ENCODE measurements at places on chromosomes 1 and 21.
A peak's percentile ranks its signal among the peaks of the same experiment; 100 is the strongest.

GRCh38 chr1:212718499-212718898 is 18.9 kb upstream of the BATF3 start:
- DNase-seq, result no peak

GRCh38 chr21:15140321-15141019 is 75.7 kb upstream of the NRIP1 start:
- no peak for DNase-seq

DNA sequence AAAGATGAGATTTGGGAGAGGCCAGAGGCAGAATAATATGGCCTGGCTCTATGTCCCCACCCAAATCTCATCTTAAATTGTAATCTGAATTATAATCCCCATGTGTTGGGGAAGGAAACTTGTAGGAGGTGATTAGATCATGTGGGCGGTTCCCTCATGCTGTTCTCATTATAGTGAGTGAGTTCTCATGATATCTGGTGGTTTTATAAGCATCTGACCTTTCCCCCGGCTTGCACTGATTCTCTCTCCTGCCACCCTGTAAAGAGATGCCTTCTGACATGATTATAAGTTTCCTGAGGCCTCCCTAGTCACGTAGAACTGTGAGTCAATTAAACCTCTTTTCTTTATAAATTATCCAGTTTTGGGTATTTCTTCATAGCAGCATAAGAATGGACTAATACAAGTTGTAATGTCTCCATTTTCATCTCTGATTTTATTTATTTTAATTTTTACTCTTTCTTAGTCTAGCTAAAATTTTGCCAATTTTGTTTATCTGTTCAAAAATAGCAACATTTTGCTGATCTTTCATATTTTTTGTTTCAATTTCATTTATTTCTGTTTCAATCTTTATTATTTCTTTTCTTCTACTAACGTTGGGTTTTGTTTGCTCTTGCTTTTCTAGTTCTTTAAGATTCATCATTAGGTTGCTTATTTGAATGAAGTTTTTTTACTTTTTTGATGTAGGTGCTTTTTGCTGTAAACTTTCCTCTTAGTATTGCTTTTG is 67.0 kb upstream of the ZRANB2 start:
- no peak for DNase-seq

GRCh38 chr1:55947446-55947845 is 631.9 kb downstream of the PLPP3 start:
- no peak for DNase-seq

DNA sequence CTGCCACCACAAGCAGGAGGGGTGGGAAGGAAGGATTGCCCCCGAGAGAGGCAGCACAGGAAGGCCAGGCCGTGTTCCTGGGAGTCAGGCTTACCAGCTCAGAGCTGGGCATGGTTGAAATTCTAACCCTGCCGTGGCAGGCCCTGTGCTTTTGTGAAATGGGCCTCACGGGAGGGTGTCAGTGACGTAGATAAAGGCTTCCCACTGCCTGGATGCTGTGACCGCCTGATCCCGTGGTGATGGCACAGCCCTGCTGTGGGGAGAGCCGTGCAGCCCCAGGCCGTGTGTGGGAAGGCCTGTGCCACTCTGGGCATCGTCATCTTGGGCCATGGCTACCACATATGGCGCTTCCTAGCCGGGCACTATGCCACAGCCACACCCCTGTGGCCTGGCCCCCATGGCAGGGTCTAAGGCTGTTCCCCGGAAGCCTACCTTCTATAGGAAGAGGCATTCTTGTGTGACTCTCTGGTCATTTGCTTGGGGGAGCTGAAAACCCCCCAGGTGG is 161.3 kb downstream of the PCBP3 start:
- no peak for DNase-seq

DNA sequence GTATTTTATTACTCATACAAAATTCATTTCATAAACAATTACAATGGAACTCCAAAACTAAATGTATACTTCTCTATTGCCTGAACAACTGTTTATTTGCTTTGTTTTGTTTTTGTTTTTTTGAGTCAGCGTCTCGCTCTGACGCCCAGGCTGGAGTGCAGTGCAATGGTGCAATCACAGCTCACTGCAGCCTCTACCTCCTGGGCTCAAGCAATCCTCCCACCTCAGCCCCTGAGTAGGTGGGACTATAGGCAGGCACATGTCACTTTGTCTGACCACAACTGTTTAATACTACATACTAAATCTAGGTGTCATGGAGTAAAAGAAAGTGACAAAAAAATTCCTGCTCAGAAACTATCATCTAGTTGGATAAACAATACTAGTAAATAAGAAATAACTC is 49.3 kb downstream of the RAB3GAP2 start:
- no peak for DNase-seq

- DNase-seq, result peak; percentile 87
These were observed at the start of gene RIMS3 for GRCh38 chr1:40665335-40666171. RIMS3 (minus strand) TSS chr1:40665682; CDS start chr1:40641925, 23,757 bp downstream.

- DNase-seq, result no peak
These were observed 8.7 kb upstream of the DCAF8 start for GRCh38 chr1:160271025-160271424.

GRCh38 chr1:229554886-229555621 is 3.5 kb downstream of the ABCB10 start:
- no peak for DNase-seq

DNA sequence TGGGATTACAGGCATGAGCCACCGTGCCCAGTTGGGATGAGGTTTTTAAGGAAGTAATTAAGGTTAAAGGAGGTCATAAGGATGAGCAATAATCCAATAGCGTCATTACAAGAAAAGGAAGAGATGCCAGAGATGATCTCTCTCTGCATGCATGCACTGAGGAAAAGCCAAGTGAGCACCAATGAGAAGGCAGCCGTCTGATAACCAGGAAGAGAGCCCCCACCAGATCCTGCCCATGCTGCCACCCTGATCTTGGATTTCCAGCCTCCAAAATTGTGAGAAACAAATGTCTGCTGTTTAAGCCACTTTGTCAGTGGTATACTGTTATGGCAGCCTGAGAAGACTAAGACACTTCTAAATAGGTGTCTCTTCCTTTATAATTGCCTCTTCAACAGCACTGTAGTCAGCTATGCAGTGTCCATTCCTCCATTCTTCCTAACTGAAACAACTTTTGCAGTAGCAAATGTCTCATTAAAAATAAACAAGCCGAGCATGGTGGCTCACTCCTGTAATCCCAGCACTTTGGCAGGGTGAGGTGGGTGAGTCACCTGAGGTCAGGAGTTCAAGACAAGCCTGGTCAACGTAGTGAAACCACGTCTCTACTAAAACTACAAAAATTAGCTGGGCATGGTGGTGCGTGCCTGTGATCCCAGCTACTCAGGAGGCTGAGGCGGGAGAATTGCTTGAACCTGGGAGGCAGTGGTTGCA is 216.2 kb upstream of the RUNX1 start:
- DNase-seq, result no peak

GRCh38 chr1:37705399-37705798 is 13.1 kb downstream of the CDCA8 start:
- DNase-seq, result no peak

DNA sequence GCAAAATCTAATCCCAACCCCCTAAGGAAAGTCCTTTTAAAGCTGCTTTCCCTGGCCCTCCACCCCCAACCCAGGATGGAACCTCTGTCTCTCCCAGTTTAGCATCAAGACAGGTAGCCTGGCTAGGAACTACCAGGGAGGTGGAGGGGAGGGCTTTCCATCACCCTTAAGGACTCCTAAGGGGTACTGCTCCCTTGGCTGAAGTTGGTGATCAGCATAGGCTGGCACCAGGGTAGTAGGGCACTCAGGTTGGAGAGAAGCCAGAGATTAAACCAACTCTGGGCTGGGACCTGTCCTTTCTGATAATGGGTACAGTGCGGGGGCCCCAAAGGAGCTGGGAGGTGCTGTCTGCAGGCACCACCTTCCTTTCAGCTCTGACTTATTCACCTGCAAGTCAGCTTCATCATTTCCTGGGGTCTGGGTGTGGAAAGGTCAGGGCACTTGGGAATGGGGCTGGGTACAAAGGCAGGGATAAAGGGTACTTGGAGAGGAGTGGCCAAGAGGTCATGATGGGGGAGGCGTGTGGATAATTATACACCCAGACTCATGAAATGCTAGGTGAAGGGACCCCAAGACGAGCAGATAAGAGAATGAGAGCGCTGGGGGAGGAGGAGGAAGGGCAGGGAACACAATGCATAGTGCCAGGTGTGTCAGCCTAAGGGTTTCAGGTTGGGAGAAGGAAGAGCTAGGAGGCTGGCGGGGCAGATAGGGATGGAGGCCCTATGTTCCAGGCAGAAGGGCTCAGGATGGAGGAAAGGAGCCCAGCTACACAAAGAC is 1.2 kb downstream of the ARHGEF2 start:
- DNase-seq, result no peak

DNA sequence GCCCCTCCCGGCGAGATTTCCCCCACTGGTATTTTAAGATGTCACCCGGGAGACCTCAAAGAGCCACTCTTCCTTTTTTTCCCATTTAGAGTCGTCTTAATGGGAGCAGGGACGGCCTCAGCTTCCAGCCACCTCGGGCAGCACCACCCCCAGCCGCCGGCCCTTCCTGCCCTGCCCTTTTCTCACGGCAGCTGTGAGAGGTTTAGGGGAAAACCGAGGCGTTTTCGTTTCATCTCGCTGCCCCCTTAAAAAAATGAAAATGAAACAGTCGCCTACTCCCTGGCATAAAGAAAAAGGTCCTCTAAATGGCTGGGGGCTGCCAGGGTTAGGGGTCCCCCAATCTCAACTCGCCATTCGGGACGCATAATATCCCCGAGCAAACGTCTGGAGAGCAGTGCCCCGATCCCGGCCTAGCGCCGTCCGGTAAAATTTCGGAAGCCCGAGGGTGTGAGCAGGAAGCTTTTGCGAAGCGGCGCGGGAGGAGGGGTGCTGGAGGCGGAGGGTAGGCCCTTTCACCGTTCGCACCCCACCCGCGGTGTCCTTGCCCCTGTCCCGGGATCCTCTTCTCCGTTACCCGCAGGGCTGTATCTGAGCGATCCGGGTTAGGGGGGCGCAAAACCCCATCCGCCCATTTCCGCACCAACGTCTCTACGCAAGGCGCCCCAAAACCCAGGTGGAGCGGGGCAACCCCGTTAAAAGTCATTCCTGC is 1.2 kb downstream of the RUNX3 start:
- no peak for DNase-seq

GRCh38 chr1:76891931-76892622 is 24.8 kb downstream of the ST6GALNAC5 start:
- DNase-seq, result no peak

DNA sequence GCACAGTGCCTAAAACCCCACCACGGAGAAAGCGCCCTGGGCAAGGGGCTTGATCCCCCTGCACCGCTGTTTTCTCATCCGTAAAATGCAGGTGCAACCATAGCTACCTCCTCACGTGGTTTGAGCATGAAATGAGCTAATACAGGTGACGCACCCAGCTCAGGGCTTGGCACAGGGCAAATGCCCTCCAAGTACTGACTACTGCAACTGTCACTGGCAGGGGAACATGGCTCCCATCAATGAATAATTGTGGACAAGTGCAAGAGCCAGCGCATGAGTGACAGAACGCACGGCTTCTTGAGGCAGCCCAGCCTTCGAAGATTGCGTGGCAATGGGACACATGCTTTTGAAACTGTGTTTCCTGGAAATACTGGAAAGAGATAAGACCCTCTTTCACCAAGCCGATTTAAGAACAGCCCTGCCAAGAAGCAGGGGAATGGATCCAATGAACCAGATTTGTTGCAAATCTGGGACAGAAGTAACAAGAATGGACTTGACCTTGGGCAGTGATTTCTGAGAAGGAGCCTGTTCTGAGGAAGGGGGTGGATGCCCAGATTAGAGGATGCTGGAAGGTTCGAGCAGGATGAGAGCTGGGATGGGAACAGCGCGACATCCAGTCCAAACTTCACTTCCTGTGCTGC is 92.8 kb upstream of the IFFO2 start:
- no peak for DNase-seq

DNA sequence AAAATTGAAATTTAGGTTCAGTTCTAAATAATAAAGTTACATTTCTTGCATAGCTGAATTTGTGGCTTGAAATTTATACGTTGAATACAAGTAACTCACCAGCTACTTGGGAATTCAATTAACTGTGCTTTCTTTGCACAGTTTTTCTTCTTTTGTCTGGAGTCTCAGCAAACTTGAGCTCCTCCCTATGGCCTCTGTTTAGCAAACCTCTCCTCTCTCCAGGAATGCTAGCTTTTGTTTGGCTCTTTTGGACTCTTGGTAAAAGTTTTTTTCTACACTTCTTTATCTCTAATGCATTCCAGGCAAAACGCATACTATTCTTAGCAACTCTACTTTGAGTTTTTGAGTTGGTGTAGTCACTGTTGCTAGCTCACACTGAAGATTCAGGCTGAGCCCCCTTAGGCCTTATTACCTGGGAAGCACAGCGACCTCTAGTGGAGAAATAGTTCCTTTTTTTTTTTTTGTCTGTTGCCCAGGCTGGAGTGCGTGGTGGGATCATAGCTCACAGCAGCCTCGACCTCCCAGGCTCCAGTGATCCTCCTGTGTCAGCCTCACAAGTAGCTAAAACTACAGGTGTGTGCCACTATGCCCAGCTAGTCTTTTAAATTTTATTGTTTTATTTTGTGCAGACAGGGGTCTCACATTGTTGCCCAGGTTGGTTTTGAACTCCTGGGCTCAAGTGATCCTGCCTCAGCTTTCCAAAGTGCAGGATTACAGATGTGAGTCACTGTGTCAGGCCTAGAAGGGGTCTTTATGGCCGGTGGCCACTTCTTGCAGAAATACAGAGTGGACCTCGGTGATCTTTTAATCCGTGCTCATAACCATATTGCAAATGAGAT is 61.7 kb downstream of the CASQ2 start:
- no peak for DNase-seq

GRCh38 chr1:89064632-89065031 is 376 bp downstream of the GBP1 start:
- DNase-seq, result no peak
